ENCODE measurements at places on chromosomes 5 and 9.

DNA sequence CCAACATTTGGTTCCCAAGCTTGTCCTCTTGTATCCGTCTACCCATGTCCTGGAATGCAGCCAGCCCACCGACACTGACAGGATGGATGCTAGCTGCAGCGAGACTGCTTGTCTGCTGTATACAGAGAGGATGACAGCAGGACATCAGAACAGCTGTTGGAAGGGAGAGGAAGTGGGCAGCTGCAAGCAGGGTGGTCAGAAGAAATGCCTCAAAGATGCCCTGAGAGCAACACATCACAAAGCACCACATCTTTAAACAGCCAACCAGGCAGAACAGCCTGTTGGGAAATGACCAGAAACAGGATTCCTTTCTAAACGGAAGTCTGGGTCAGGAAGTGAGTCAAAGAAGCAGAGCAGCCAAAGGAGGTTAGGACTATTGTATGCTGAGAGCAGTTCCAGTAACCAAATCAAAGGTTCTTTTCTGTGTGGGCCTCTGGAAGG, 219.1 kb downstream of the NDUFS4 start:
- no peak for DNase-seq

- DNase-seq, result no peak
These were observed 54.7 kb downstream of the MACROH2A1 start for GRCh38 chr5:135344349-135344748.

DNA sequence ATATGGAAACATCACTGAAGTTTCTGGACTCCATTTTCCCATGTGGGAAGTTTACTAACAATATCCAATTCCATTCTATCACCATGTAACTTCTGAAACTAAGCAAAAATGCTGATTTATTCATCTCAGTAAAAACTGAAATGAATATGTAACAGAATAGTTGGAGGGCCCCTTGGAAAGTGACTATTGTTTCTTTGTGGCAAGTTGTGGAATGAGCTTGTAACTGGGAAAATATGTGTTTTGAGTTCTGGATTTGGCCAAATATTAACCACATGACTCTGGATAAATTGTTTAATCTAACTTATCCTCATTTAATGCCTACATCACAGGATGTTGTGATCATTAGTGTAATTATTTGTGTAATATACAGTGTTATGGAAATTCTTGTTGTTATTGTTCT, 619.3 kb downstream of the TLE4 start:
- DNase-seq, result no peak

GRCh38 chr9:26888271-26888670, 4.3 kb downstream of the CAAP1 start:
- no peak for DNase-seq

GRCh38 chr5:157379983-157380382, 80.0 kb upstream of the NIPAL4 start:
- no peak for DNase-seq

- DNase-seq, result no peak
These were observed 249.2 kb downstream of the NR2F1-AS1 start for GRCh38 chr5:93331863-93332262.

DNA sequence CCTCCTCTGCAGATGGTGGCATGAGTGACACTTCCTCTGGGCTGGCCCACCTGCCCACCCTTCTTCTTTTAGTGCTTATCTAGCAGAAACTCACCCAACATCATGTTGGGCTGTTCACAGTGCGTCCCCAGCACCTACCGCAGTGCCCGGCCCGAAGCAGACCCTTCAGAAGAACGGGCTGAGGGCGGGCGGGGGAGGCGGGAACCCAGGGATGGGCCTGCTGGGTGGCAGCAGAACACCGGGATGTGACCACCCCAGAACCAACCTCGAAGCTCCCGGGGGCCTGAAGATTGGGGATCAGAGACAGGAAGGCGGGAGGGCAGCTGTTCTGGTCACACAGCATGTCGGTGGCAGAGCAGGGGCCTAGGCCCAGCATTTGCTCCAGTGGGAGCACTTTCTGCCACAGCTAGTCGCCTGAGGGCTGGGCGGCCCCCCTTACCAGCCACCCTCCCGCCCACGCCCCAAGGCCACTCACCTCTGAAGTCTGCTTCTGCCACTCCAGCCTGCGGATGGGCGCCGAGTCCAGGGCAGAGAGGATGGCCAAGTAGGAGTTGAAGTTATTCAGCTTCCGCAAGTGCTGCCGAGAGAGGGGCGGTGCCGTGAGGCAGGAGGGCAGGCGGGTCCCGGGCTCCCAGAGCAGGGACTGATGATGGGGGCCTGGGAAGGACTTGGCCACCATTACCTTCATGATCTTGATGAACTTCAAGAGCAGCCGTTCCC, 38.7 kb downstream of the PRRT1B start:
- DNase-seq, result no peak

- DNase-seq, result no peak
These were observed 32.0 kb upstream of the ITGA2 start for GRCh38 chr5:52956915-52957747.

GRCh38 chr5:63923914-63924313, 38.3 kb downstream of the HTR1A start:
- no peak for DNase-seq

- no peak for DNase-seq
These were observed 88.7 kb downstream of the ADAMTS2 start for GRCh38 chr5:179256328-179257175.
